Left forelimb (tissue), 1 donor: ENCODE measurements at places on chromosomes 6 and 20.

DNA sequence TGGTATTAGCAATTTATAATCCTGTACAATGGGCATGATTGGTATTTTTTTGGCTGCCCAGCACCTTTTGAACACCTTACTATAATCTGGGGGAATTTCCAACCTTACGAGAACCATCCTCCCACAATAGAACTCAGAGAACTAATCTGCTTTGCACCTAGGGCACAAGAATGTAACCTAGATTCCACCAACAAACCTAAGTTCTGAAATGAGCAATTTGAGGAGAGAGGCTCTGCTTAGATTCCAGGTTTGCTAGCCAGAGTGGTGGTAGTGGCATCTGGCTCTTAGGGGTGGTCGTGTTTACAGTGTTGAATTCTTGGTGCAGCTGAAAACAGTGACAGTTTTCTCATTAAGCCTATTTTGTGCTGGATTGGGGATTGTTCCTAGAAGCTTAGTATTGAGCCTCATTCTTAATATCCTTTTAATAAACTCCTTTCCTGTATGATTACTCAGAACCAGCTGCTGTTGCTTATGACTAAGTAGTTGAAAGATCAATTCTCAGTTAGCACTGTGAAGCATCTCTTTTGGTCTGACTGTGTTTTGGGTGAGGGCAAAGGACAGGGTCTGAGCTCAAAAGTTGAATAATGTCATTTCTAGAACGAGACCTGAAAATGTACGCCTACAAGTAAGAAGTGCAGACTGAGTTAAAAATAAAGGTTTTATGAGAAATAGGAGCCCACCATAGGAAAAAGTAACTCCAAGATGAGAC, 385.6 kb downstream of the CDKAL1 start:
- no peak for DNase-seq

- no peak for DNase-seq
Measured at GRCh38 chr6:113077794-113078193, 730.7 kb downstream of the RFPL4B start.

DNA sequence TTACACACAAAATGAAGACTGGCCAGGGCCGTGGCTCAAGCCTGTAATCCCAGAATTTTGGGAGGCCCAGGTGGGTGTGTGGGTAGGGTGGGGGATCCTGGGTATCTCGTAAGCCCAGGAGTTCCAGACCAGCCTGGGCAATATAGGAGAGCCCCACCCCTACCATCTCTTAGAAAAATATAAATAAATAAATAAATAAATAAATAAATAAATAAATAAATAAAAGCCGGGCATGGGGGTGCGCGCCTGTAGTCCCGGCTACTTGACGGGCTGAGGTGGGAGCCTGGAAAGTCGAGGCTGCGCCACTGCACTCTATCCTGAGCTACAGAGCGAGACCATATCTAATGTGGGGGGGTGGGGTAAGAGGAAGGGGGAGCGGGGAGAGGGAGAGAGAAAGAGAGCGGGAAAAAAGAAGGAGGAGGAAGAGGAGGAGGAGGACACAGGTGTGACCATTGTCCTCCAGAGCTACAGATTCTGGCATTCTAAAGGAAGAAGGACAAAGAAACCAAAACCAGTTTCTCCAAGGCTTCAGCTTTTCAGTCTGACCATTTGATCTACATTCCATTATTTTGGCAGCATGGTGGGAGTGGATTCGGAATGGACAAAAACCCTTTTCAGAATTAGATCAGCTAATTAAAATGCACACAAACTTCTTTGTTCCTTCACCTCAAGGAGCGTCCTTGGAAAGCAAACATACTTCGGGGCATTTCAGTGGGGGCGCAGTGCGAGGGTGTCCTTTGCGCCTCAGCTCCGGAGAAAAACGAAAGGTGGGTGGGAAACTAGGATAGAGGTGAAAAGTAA, 577 bp upstream of the C6orf141 start:
- DNase-seq, result no peak

DNA sequence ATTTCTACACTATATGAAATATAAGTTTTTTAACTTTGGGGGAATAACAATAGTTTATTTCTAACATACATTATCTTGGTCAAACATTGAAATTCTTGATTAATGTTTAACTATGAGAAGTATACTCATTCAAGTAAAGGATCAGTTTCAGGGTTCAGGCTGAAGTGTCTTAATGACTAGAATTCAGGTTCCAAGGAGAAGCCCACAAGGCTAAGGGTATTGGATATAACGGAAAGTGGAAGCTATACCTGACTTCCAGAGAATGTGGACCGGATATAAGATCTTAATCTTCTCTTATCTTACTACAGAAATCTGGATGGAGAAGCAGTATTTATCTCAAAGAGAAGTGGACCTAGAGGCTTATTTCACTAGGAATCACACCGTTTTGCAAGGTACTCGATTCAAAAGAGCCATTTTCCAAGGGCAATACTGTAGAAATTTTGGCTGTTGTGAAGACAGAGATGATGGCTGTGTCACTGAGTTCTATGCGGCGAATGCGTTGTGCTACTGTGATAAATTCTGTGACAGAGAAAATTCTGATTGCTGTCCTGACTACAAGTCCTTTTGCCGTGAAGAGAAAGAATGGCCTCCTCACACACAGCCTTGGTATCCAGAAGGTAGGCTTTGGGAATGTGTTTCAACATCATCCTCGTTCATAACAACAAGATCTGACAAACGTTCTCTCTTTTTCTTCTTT, at the start of gene TINAG:
TINAG (plus strand) TSS at position 153 of the 697 bp plus-strand sequence; CDS start at position 263, 110 bp downstream.
- no peak for DNase-seq

DNA sequence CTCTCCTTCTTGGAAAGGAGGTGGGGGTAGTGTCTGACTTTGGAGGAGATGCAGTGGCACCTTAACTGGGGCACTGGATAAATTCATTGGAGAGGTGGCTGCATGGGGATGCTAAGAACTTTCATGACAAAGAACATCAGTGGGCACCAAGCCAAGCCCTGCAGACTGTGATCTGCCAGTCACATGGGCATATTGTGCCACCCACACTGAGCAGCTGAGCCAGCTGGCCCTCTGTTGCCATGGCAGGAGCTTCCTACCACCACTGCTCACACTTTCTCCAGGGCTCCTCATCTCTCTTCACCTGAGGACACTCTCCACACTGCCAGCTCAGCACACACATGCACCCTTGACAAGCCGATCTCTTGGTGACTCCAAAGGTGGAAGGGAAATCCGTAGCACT, 715.6 kb downstream of the QKI start:
- DNase-seq, result no peak

DNA sequence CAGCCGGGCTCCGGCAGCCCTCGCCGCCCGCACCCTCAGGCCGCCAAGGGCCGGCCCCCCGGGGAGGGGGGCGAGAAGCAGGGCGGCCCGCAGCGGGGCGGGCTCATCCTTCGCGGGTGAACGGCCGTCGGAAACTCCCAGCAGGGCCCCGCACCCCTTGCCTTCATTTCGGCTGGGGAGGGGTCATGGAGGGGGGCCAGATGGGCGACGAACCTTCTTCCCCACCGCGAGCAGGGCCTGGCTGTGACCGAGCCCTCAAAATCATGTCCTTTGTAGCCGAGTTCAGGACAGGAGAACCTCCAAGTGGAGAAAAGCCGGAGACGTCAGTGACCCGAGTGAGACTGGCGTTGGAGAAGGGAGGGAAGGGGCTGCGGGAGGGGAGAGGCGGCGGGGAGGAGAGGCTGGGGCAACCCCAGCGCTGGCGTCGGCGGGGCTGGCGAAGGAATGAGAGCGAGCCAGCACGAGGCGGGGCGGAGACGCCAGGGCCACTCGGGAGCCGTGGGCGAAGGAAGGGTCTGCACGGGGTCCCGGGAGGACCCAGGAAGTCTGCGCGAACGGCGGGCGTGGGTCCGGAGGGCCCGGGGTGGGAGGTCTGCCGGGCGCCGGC, 571 bp upstream of the FOXC1 start:
- DNase-seq, result no peak

- DNase-seq, result no peak
Measured at GRCh38 chr20:17925141-17925939, 43.3 kb downstream of the SNX5 start.

GRCh38 chr6:37783856-37784584, 35.5 kb upstream of the ZFAND3 start:
- no peak for DNase-seq

DNA sequence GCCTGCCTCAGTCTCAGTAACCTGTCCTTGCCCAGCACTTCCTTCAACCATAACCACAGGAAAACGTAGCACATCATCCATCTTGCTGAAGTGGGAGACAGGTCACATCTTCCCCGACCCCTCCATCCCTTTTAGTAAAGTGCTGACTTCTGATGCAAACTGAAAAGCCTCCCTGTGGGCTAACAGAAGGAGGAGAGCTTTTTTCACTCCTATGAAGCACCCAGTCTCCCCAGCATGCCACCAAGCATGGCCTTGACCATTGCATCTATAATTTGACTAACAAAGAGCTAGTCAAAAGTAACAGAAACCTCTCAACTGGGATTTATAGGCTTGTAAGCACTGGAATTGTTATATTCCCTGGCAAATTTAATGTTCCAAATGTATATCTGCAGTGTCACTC, 288.9 kb upstream of the IRAK1BP1 start:
- DNase-seq, result no peak

DNA sequence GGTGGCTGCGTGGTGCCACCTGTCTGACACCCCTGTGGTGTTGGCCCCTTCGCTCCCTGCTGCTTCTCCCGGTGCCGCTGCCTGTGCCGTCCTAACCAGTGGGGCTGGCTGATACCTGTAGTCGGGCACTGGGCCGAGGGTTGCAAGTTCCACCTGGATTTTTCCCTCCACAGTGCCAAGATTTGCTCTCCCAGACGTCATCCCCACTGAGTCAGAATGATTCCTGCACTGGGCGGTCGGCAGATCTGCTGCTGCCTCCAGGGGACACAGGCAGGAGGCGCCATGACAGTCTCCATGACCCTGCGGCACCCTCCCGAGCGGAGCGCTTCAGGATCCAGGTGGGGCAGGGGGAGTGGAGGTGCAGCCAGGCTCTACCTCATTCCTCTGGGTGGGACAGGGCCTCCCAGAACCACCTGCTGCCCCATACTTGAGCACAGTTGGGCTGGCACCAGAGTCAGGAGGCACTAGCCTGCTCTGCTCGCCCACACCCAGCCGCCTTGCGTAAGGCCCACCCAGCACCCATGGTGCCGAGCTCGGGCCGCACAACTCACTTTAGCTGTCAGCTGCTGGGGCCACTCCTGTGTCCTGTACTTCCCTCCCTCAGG, 60.2 kb downstream of the TCP11 start:
- peak; percentile 61 for DNase-seq

GRCh38 chr6:159109391-159109790, 59.8 kb upstream of the FNDC1 start:
- peak; percentile 28 for DNase-seq

- DNase-seq, result no peak
Measured at GRCh38 chr6:131917763-131918649, 33.2 kb downstream of the CCN2 start.

DNA sequence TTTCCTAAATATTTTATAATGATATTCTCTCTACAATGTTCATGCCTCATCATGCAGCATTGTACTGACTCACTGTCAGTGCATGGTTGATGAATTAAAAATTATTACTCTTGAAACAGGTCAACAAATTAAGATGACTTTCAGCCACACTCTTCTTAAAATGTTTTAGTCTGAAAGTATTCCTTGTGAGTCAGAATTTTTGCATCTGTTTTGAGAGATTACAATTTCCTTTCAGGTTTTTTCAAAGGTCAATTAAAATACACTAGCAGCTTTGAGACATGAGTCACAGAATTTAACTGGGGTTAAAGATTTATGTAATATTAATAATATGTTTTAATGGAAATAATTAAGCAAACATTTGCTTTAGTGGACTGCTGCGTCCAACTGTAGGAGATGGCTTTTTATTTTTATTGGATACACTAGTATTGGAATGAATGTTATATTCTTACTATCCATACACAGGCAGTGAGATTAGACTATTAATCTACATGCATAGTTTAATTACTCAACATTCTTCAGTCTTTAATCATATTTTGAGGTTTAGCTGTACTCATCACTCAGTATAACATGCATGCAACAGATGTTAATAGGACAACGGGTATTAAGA, 9.7 kb downstream of the COL12A1 start:
- DNase-seq, result no peak

- no peak for DNase-seq
Measured at GRCh38 chr6:38715016-38715689, at the start of gene DNAH8. TSS of gene DNAH8 (plus strand) at chr6:38715311. CDS start at chr6:38722810, 7,499 bp downstream.

DNA sequence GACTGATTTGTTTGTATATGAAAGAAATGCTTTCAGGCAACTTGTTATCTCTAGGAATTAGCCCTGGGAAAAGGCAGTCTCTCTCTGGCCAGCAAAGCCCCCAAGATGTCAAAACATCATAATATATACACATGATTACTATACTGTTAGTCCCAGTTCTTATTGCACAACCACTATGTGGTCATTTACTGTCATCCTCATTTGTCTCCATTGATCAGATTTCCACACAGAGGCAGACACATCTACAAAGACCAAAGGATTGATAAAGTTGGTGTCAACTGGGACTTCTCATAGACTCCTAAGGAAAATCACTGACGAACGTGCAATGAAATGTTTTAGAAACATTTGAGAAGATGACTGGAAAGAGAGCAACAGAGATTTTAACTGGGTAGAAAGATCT, 71.9 kb upstream of the POPDC3 start:
- DNase-seq, result no peak

DNA sequence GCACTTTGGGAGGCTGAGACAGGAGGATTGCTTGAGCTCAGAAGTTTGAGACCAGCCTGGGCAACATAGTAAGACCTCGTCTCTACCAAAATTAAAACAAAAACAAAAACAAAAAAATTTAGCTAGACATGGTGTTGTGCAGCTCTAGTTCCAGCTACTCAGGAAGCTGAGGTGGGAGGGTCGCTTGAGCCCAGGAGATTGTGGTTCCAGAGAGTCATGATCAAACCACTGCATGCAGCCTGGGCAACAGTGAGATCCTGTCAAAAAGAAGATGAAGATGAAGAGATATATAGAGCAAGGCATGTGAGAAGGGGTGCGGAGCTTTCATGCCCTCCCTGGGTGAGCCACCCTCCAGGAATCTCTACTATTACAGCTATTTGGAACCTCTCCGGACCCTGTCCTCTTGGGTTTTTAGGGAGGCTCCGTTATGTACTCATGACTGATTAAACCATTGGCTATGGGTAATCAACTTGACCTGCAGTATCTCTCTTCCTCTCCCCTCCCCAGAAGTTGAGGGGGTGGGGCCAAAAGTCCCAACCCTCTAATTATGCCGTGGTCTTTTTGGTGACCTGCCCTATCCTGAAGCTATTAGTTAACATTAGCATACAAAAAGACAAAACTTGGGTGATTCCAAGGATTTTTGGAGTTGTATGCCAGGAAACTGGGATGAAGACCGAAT, 9.0 kb downstream of the POLH start:
- DNase-seq, result no peak

GRCh38 chr20:32362901-32363364, 4.8 kb downstream of the ASXL1 start:
- DNase-seq, result no peak

DNA sequence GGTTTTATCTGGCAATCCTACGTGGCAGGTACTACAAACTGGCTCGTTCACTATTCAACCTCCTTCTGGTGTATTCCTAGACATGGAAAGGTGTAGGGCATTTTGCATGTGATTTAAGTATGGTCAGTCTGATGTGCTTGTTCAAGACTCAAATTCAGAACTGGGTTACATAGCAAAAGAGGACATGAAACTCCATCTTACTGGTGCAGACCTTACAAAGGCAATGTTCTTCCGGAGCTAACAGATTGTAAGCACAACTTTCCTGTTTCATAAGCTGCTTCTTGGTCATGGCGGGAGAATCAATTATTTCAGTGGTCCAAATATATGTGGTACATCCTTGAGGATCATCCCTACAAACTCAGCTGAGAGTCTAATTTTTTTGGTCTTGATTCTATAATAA, 703.4 kb downstream of the EPM2A start:
- no peak for DNase-seq
